ENCODE measurements at places on chromosomes 1 and 21. TPM values are rescaled to one million over a fixed set of nuclear protein-coding genes. Genes with fewer than 3 reads are reported as not detected.

GRCh38 chr1:9115351-9116205 is 13.3 kb downstream of the GPR157 start:
- H3K27ac ChIP-seq: no peak overlapping the region
- DNase-seq: no peak
- H3K4me1 ChIP-seq: no peaks in the 10 kb centered on the region
- no peaks in the 10 kb centered on the region for H3K27me3 ChIP-seq
- no peaks in the 10 kb centered on the region for H3K36me3 ChIP-seq

DNA sequence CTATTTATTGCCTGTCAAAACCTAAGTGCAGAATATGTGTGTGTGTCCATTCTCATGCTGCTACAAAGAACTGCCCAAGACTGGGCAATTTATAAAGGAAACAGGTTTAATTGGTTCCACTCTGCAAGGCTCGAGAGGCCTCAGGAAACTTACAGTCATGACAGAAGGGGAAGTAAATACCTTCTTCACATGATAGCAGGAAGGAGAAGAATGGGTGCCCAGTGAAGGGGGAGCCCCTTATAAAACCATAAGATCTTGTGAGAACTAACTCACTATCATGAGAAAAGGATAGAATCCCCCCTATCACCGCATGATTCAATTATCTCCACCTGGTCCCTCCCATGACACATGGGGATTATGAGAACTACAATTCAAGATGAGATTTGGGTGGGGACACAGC is 300.7 kb upstream of the SNX7 start:
- H3K27me3 ChIP-seq: no peaks in the 10 kb centered on the region
- no peak for DNase-seq
- no peak overlapping the region for H3K4me3 ChIP-seq
- no peak overlapping the region for H3K27ac ChIP-seq

DNA sequence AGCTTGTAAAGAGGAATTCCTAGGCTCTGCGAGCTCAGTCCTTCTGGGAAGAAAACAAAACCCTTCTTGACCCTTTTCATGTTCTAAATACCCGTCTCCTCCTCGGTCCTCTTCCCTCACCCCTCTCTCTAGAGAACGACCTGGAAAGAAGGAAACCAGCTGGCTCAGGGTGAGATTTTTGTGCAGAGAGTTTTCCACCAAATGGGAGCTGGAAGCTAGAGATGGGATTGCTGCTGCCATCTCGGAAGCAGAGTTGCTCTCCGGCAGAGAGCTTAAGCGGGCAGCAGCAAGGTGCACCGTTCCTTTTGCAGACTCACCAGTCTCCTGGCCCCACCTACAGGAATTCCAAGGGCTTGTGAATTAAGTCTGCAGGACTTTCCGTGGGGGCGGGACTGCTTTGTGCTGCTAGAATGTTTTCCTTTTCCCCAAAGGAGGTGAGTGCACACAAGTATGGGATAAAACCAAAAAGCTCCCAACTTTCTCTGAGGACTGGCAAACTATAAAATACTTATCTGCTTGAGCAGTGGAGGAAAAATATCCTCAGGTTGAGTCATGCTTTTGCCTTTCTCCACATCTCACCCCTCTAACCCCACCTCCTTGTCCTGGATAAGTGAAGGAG is 29.1 kb upstream of the KIAA0040 start:
- H3K27me3 ChIP-seq: no peaks in the 10 kb centered on the region
- no peaks in the 10 kb centered on the region for H3K36me3 ChIP-seq
- DNase-seq: no peak
- H3K4me3 ChIP-seq: no peak overlapping the region
- H3K4me1 ChIP-seq: no peaks in the 10 kb centered on the region

DNA sequence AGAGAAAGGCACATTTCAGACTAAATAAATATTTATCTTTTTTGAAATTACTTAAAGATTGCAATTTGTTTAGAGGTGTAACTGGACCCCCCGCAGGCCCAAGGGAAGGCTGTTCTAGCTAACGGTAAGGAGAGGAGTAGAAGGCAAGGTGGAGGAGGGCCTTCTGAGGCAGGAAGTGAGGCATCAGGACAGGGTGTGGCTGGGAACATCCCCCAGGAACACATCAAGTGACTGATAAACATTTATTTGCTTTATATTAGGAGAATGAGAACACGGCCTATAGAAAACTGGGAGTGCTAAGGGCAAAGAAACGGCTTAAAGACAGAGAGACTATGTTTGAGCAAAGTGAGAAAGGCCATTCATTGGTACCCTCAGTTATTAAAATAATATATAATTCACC is 23.2 kb downstream of the HIVEP3 start:
- no peaks in the 10 kb centered on the region for H3K36me3 ChIP-seq
- DNase-seq: no peak
- no peaks in the 10 kb centered on the region for H3K4me1 ChIP-seq

Gene RHD
- not detected for polyA plus RNA-seq

Gene PTPRC
- 4.8 TPM for polyA plus RNA-seq

- H3K27ac ChIP-seq: peak overlapping the region; percentile 32
- no peaks in the 10 kb centered on the region for H3K36me3 ChIP-seq
- H3K27me3 ChIP-seq: no peaks in the 10 kb centered on the region
Observed at GRCh38 chr1:20210736-20211460, 24.6 kb upstream of the PLA2G2C start.

DNA sequence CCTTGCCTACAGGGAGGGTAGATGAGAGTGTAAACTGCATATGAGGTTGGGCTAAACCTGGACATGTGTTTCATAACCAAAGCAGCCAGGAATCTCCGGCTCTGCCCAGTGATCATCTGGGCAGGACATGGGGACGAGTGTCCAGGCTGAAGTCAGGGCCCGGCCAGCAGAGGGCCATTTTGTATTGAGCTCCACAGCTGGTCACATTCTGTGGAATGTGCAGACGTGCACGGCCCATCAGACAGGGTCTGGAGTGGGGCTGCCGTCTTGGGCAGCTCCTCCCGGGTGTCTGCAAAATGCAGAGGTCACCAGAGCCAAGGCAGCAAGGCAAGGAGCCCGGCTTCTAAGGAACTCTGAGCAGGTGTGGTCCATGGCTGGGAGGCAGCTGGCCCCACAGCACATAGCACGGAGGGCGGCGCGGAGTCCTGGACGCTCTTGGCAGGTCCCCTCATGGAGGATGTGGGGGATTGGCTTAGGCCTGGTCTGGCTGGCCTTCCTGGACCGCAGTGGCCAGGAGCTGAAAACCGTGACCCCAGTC is 6.2 kb downstream of the LRRC3 start:
- DNase-seq: peak; percentile 62
- H3K27me3 ChIP-seq: no peaks in the 10 kb centered on the region
- no peaks in the 10 kb centered on the region for H3K4me1 ChIP-seq
- H3K4me3 ChIP-seq: no peak overlapping the region

DNA sequence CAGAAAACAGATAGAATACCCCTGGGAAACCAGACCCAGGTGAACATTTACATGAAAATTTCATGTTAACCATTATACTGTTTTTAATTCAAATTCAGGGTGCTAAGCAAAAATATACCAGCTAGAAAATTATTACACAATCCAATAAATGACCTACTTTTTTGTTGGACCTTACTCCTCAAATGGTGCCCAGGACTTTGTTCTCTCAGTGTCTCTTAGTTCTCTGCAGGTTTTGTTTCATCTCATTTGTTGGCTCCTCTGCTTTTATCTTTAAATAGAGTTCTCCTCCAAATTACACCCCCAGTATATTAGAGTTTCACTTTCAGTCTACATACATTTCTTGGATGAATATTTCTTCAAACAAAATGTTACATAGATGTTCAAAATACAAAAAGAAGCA is 314.8 kb downstream of the TPR start:
- DNase-seq: no peak
- H3K27me3 ChIP-seq: no peaks in the 10 kb centered on the region
- H3K36me3 ChIP-seq: no peaks in the 10 kb centered on the region
- no peak overlapping the region for H3K27ac ChIP-seq
- H3K4me3 ChIP-seq: no peak overlapping the region

Gene ZC3H11A
- 17.8 TPM for polyA plus RNA-seq

DNA sequence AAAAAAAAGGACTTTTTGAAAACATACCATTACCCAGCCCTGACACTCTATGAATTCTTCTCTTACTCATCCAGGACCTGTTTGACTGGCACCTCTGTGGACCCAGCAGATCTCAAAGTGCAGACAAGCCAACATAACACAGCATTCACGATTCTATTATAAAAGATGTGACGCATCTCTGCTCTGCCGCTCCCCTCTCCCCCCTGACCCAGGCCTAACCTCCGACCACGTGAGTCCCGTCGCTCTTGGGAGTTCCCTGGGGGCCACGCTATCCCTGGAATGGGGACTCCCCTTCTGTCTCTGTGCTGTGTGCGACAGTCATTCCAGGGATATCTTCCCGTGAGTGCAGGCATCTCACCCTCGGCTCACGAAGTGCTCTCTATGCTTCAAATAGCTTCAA is 21.1 kb downstream of the LRRC38 start:
- H3K27me3 ChIP-seq: no peaks in the 10 kb centered on the region
- DNase-seq: no peak
- no peaks in the 10 kb centered on the region for H3K36me3 ChIP-seq
- no peak overlapping the region for H3K27ac ChIP-seq
- H3K4me1 ChIP-seq: no peaks in the 10 kb centered on the region
- no peak overlapping the region for H3K4me3 ChIP-seq

DNA sequence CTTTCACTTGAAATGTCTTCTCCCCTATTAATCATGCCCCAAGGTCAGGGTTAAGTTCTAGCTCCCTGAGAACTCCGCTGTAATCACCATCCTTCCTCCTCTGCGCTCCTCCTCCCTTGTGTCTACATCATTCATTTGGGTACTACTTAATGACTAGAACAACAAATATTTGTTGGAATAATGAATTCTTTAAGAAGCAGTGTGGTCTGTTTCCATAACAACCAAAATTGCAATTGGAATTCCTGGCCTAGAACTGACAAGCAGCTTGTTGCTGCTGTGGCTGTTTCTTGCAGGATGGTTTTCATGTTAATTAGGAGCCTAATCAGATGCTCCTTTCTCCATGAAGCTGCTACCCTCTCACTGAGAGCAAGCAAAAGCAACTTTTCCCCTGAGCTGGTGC is 192.5 kb downstream of the ZZZ3 start:
- no peaks in the 10 kb centered on the region for H3K36me3 ChIP-seq
- H3K4me1 ChIP-seq: no peaks in the 10 kb centered on the region
- H3K4me3 ChIP-seq: no peak overlapping the region
- no peak for DNase-seq

GRCh38 chr1:224714553-224714952 is 98.4 kb downstream of the CNIH3 start:
- no peaks in the 10 kb centered on the region for H3K4me1 ChIP-seq
- no peaks in the 10 kb centered on the region for H3K27me3 ChIP-seq
- H3K4me3 ChIP-seq: no peak overlapping the region
- H3K36me3 ChIP-seq: no peaks in the 10 kb centered on the region
- no peak overlapping the region for H3K27ac ChIP-seq

GRCh38 chr1:21706151-21706835 is 37.1 kb upstream of the RAP1GAP start:
- no peak overlapping the region for H3K27ac ChIP-seq
- no peak overlapping the region for H3K4me3 ChIP-seq
- H3K27me3 ChIP-seq: no peaks in the 10 kb centered on the region
- H3K4me1 ChIP-seq: no peaks in the 10 kb centered on the region
- H3K36me3 ChIP-seq: peaks cover 21% of the 10 kb centered on the region
- DNase-seq: no peak

- H3K4me3 ChIP-seq: no peak overlapping the region
- H3K36me3 ChIP-seq: no peaks in the 10 kb centered on the region
- no peak overlapping the region for H3K27ac ChIP-seq
- H3K4me1 ChIP-seq: no peaks in the 10 kb centered on the region
Observed at GRCh38 chr1:2099886-2100779, 49.9 kb downstream of the PRKCZ start.

DNA sequence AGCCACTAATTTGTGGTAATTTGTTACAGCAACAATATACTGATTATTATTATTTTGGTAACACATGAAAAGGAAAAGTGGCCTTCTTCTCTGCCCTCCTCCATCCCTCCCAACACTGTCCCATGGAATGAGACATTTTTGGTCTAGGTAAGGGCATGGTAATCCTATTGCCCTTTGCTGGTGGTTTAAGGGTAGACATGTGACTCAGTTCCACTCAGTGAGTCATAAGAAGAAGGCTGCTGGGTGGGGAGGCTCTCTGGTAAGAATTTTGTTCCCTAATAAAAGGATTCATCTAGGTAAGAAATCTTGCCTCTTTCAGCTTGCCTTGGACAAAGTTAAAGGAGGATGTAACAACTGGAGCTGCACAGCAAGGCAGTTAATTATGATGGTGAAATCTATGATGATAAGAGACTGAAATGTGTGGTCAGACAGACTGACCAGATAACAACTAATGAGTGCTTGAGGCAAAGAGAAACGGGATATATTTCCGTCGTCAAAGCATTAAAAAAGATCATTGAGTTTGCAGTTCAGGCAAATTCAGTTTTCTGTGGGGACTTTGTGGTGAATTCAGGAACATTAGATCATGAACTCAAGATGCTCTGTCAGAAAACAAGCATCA is 232.0 kb upstream of the KCNK2 start:
- no peak for DNase-seq
- H3K27me3 ChIP-seq: no peaks in the 10 kb centered on the region
- no peak overlapping the region for H3K4me3 ChIP-seq
- H3K36me3 ChIP-seq: no peaks in the 10 kb centered on the region
- no peak overlapping the region for H3K27ac ChIP-seq

GRCh38 chr1:60984062-60984799 is 98.1 kb upstream of the NFIA start:
- H3K4me1 ChIP-seq: no peaks in the 10 kb centered on the region
- peak overlapping the region; percentile 68 for H3K27ac ChIP-seq
- DNase-seq: peak; percentile 91
- no peaks in the 10 kb centered on the region for H3K27me3 ChIP-seq
- no peak overlapping the region for H3K4me3 ChIP-seq
- H3K36me3 ChIP-seq: no peaks in the 10 kb centered on the region

GRCh38 chr1:101388904-101389546 is 152.2 kb downstream of the S1PR1 start:
- no peak overlapping the region for H3K27ac ChIP-seq
- DNase-seq: no peak
- H3K4me1 ChIP-seq: no peaks in the 10 kb centered on the region
- no peak overlapping the region for H3K4me3 ChIP-seq

Gene SELP
- not detected for polyA plus RNA-seq

DNA sequence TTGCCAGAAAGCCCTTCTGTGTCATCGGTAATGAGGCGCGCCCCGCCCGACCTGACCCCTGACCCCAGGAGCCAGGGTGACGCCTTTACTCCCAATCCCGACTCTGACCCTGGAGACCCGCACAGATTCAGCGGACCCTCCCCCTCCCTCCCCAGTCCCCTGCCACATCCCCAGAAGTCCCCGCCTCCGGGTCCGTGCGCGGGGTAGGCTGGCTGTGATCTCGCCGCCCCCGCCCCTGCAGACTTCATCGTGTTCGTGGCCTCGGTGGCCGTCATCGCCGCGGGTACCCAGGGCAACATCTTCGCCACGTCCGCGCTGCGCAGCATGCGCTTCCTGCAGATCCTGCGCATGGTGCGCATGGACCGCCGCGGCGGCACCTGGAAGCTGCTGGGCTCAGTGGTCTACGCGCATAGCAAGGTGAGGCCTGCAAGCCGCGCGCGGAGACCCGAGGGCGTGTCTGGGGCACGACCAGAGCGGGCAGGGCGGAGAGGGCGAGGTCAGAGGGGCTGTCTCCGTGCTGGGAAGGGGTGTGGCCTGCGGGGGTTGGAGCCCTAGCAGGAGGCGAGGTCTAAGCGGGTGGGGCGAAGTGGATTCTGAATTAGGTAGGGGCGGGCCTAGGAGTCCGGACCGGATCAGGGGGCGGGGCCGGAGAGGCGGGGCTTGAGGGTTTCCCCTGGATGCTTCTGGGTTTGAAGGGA is 34.8 kb downstream of the KCNQ4 start:
- DNase-seq: no peak
- H3K36me3 ChIP-seq: peaks cover 51% of the 10 kb centered on the region

- peaks cover 29% of the 10 kb centered on the region for H3K4me1 ChIP-seq
- H3K27me3 ChIP-seq: no peaks in the 10 kb centered on the region
- no peaks in the 10 kb centered on the region for H3K36me3 ChIP-seq
- no peak for DNase-seq
Observed at GRCh38 chr1:64535938-64536835, 66.3 kb downstream of the CACHD1 start.
